ENCODE measurements at places on chromosomes 7 and 10.

DNA sequence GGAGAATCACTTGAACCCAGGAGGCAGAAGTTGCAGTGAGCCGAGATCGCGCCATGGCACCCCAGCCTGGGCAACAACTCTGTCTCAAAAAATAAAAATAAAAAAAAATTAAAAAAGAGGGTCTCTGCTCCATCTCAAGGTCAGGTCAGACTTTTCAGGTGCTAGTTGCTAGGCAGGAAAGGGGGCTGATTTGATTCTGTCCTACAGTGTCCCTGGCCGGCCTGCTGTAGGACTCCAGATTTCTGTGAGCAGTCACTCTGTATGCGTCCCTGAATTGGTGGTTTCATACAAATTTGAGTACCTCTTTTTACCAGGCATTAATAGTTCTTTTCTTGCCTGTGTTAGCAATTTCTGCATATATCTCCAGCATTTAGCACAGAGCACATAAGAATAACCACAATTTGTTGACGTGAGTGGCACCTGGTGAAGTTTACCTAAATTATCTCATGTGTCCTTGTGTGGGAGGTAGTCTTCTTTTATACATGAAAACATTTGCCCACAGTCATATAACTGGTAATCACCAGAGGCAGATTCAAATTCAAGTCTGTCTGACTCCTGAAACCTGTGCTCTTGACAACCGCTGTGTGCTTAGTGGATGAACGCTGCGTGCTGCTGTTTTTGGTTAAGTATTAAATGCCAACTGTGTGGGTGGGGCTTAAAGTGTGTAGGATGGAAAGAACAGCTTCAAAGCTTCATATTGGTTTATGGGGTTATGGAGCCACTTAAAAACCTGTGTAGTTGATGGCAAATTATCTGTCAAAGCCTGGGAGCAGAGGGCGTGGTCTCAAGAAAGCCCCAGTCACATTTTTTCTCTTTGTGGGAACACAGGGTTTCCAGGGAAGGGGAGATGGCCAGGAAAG, 3.2 kb upstream of the ZNF775 start:
- no peak for DNase-seq

GRCh38 chr10:22317076-22317370, 835 bp downstream of the COMMD3 start:
- DNase-seq, result no peak

DNA sequence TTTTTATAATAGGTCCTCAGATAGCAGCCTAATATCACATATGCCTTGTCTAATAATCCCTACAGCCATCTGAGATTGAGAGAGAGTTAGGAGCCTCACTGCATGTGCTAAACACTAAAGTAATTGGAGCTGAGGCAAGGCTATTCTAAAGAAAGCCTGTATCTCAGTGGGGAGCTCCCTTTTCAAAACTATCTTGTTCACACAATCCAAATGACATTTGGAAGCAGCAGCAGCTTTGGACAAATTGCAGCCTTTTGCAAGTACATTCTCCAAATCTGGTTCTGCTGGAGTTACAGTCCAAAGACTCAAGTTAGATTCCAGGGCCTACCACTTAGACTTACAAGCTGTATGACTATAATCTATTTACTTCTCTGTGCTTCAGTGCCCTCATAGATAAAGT, 104.5 kb downstream of the MACC1 start:
- no peak for DNase-seq

DNA sequence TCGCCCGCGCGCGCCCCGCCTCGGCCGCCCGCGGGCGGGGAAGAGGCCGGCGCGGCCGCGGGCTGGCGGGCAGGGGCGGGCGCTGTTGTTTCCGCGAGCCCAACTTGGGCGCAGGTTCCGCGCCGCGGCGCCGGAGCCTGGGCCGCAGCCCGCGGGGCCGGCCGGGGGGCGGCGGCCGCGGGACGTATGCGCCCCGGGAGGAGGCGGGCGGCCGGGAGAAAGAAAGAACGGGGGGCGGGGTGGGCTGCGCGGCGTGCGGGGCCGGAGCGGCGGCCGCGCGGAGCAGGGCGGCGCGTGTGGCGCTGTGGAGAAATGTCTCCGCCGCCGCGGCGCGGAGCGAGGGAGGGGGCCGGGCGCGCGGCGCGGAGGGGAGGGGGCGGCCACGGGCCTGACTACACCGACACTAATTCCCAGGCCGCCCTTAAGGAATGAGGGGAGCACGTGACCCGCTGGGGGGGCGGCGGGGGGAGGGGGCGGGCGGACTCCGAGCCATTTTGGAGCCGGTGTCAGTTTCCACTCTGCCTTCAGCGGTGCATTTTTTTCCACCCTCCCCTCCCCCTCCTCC, at the start of gene BMI1:
Gene BMI1 (plus strand): TSS at position 509 of the 565 bp plus-strand sequence. CDS start 5,351 bp downstream, outside the sequence.
- peak; percentile 39 for DNase-seq

GRCh38 chr10:26314265-26315013, 97.9 kb downstream of the GAD2 start:
- DNase-seq, result no peak

GRCh38 chr10:103622935-103623574, 129.6 kb downstream of the NEURL1 start:
- no peak for DNase-seq

GRCh38 chr10:112471878-112472487, 25.0 kb downstream of the VTI1A start:
- DNase-seq, result no peak

DNA sequence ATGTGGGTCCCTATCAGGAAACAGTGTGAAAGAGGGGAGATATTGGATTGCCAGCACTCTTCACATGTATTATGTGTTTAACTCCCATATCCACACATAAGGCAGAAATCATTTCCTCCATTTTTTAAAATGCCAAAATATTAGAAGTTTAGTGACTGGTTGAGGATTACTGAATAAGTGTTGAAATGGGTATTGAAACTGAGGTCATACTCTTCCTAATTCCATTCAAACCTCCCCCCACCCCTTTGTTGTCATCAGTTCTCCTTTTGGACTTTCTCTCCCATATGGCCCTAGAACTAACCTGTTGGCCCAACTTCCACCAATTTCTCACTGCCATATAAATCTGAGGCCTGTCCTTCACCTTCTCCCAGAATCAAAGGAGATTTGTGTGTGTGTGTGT, 81.6 kb downstream of the EVX1 start:
- DNase-seq, result no peak

DNA sequence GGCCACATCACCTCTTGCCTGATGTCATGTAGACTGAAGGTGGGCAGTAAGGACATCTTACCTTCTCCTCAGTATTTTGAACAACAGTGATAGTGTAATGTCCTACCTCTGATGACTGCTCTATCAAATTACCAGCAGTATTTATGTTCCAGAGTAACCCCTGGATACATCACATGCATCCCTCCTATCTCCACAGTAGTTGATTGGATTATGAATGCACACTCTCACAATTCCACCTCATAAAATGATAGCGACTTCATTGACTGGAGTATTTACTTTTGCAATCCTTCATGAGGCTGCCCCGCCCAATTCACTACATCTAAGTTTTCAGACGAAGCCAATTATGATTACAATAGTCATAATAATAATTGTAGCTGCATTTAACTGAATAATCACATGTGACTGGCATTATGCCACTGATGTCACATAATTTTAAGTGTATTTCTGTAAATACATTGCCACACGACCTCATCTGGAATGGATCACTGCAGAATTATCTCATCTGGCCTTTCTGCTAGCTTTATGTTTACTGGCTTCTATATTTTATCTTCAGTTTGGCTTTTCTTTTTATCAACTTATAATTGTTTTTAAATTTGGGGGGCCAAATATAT, 268.9 kb downstream of the SLC25A13 start:
- no peak for DNase-seq

- DNase-seq, result no peak
Measured at GRCh38 chr10:4686644-4686996, 139.4 kb upstream of the AKR1E2 start.

DNA sequence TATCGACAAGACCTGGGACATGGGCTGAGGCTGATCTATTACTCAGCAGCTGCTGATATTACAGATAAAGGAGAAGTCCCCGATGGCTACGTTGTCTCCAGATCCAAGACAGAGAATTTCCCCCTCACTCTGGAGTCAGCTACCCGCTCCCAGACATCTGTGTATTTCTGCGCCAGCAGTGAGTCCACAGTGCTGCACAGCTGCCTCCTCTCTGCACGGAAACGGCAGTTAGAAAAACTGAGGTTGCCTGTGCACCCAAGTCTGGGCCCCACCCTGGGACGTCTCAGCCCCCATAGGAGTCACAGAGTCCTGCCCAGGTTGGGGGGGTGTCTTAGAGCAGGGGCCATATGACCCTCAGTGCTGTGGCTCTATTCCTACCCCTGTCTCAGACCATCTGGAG, 167.4 kb upstream of the PRSS58 start:
- no peak for DNase-seq

DNA sequence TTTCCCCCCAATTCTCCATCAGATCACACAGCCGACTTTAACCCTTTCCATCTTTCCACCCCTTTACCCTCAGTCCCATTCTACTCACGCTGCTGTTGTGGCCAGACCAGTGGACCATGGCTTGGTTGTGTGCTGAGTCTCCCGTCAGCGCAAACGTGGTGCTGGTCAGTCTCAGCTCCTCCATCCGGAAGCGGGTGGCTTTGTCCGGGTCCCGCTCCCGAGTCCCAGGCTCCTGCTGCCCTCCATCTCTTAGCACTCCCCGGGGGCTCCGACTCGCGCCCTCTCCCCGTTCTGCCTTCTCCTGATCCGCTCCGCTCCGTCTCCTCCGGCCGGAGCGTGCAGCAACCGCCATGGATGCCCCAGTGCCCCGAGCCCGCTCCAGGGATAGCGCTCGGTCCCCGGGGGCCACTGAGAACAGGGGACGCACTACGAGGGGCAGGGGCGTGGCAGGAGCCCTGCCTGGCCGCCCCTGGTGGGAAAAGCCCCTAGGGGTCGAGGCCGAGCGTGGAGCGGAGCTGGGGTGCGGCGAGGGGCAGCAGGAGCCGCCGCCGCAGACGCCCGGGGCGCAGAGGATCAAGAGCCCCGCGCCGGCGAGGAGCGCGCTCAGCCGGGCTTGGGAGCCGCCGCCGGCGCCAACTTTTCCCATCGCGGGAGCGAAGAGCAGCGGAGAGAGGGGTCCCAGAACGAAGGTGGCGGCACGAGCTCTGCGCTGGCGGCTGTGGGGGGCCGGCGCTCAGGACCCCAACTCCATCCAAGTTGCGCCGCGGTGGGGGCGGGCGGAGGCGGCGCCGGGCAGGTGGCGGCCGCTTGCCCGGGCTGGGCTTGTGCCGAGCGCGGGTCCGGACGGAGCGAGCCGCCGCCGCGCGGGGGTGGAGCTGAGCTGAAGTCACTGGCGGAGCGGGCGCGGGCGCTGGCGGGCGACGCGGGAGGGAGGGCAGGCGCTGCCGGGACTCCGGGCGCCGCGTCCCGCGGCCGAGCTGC, at the start of gene SORCS1:
Gene SORCS1 (minus strand): TSS at position 826 of the 981 bp plus-strand sequence.
- DNase-seq, result no peak

DNA sequence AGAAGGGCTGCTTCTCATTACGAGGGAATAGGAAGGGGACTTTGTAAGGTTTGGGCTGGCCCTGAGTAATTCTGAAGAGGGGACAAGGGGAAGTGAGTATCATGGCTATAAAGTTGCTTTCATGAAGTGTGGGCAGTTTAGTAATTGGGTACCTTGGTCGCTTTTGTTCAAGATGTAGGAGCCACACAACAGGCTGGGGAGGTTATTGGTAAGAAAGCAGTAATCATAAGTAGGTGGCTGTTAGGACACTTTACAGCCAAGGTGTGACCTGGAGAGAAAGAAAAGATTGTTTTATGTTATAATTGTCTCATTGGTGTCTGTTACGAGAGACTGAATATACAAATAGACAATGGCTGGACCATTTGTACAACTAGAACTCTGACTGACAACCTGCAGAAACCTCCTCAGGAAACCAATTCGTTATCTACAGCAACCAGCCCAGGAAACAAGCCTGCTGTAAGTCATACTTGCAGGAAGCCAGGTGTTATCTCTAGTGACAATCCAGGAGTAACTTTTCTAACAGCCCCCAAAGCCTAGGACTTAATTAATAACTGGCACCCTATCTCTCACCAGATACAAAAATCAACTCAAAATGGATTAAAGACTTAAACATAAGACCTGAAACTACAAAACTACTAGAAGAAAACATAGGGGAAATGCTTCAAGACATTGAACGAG, 5.0 kb upstream of the CCM2 start:
- DNase-seq, result no peak

DNA sequence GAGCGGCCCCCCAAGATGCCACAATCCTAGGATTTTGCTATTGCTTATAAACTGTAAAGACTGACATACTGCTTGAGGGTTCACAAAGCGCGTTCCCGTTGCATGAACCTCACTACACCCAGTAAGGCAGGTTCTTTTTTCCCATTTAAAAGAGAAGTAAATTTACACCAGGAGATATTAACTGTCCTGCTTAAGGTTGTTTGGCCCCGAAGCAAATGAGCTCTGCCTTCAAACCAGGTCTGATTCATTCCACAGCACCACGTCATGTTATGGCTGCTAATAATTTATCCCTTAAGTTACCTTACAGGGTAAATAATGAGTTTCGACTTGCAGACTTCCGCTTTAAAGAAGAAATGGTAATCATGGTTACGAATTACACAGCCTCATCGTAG, 559 bp upstream of the FKBP14 start:
- peak; percentile 42 for DNase-seq

- DNase-seq, result no peak
Measured at GRCh38 chr7:151374139-151374538, 32.5 kb downstream of the NUB1 start.

GRCh38 chr7:6558837-6559236, 7.6 kb upstream of the GRID2IP start:
- DNase-seq, result peak; percentile 11

DNA sequence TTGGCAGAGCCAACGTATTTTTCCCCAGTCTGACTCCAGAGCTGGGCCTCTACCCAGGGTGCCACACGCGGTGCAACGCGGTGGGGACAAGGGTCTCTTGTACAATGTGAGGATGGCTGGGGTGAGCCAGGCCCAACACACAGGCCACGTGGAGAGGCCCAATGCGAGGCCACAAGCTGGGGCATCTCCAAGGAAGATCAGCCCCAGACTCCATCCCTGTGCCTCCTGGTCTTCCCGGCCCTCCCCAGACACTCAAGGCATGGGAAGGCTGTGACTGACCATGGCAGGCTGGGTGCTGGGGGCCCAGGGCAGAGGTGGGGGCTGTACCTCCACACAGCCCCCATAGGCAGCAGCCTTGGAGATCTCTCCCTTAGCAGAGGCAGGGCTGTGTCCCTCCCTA, 135.3 kb upstream of the FAM20C start:
- no peak for DNase-seq

- DNase-seq, result no peak
Measured at GRCh38 chr10:115949282-115949844, 323.6 kb downstream of the GFRA1 start.

DNA sequence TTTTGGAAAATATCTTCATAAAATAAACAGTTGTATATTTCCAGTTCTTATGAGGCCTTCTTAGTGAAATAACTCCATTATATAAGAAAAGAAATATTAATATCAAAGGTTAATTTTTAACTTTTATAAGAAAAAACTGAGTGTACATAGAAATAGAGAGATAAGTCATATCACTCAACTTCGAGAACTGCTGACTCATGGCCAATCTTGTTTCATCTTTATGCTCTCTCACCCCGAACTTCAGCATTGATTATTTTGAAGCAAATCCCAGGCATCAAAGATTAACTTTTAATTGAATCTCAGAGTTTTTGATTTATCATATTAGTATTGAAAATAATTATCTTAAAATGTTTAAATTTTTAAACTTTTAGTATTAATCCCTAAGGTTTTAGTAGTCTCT, 527.1 kb downstream of the GFRA1 start:
- DNase-seq, result no peak

GRCh38 chr7:71626206-71626605, 494.3 kb downstream of the GALNT17 start:
- DNase-seq, result no peak

All from DMS79 (cell line).